ENCODE measurements at places on chromosomes 4 and X.
A peak's percentile ranks its signal among the peaks of the same experiment; 100 is the strongest.

GRCh38 chr4:165440415-165441158 lies 61.8 kb downstream of the CPE start:
- H3K27ac ChIP-seq: no peak overlapping the region
- no peaks in the 10 kb centered on the region for H3K4me1 ChIP-seq
- no peaks in the 10 kb centered on the region for H3K27me3 ChIP-seq
- H3K4me3 ChIP-seq: no peak overlapping the region

GRCh38 chrX:107562482-107562881 lies 65.8 kb upstream of the PRPS1 start:
- no peak overlapping the region for H3K4me3 ChIP-seq
- no peaks in the 10 kb centered on the region for H3K36me3 ChIP-seq
- H3K27me3 ChIP-seq: no peaks in the 10 kb centered on the region
- H3K4me1 ChIP-seq: no peaks in the 10 kb centered on the region
- no peak overlapping the region for H3K27ac ChIP-seq
- no peak for DNase-seq

DNA sequence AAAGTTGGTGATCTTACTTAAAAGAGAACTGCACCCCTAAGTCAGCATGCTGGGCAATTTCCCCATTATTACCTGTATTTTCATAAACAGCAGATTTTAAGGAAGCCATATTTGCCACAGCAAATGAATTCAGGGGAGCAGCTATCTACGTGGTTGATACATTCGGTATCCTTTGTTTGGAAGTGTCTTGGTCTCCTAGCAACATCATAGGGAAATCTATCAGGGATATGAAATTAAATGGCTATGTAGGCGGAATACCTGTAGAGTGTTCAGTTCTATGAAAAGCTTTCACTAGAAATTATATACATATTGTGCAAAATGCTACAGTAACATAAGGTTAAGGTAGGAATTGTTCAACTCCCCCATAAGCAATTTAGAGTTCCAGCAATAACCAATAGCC lies 157.2 kb upstream of the EMCN start:
- no peak overlapping the region for H3K27ac ChIP-seq
- H3K4me3 ChIP-seq: no peak overlapping the region
- H3K36me3 ChIP-seq: no peaks in the 10 kb centered on the region
- H3K27me3 ChIP-seq: no peaks in the 10 kb centered on the region
- DNase-seq: no peak
- no peaks in the 10 kb centered on the region for H3K4me1 ChIP-seq

- no peaks in the 10 kb centered on the region for H3K4me1 ChIP-seq
- no peaks in the 10 kb centered on the region for H3K27me3 ChIP-seq
- H3K27ac ChIP-seq: no peak overlapping the region
Observed at GRCh38 chrX:13939741-13940597, 89.7 kb downstream of the GEMIN8 start.

DNA sequence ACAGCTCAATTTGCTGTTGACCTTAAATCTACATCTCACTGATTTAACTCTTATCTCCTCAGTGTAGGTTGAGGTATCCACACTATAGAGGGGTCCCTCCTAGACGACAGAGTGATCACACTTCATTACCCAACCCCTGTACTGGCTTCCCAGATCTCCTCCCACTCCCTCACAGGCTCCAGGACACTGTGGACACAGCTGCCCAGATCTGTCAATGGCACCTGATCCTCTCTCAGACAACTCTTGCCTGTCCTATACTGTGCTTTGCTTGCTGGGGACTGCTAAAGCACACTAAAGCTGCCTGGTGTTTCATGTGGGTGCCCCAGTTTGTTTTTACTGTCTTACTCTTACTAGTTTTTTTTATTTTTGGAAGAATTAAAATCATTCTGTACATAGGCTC lies 27.9 kb downstream of the RAB40AL start:
- no peak overlapping the region for H3K4me3 ChIP-seq
- no peak overlapping the region for H3K27ac ChIP-seq
- no peaks in the 10 kb centered on the region for H3K36me3 ChIP-seq
- H3K27me3 ChIP-seq: no peaks in the 10 kb centered on the region
- no peaks in the 10 kb centered on the region for H3K4me1 ChIP-seq

DNA sequence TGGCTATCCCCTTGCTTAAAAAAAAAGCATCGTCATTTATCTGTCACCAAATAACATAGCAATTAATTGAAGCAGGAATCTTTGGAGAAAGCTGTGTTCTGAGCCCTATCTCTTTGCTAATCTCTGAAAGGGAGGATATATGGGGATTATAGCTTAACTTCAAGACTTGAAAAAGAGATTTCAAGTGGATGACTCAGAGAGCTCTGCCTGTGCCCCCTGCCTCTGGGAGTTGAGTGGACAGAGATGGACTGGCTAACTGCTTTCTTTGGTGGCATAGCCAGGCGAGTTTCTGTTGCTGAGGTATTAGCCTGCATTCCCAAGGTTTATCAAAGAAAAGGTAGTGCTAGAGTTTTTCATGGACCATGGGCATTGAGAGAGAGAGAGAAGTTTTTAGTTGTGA lies 91.6 kb downstream of the DDIT4L start:
- no peaks in the 10 kb centered on the region for H3K36me3 ChIP-seq
- no peak overlapping the region for H3K27ac ChIP-seq
- DNase-seq: no peak
- H3K27me3 ChIP-seq: no peaks in the 10 kb centered on the region
- H3K4me1 ChIP-seq: no peaks in the 10 kb centered on the region

- no peak for DNase-seq
- H3K4me3 ChIP-seq: no peak overlapping the region
- no peaks in the 10 kb centered on the region for H3K4me1 ChIP-seq
Observed at GRCh38 chrX:67673741-67674274, 130.0 kb downstream of the AR start.

DNA sequence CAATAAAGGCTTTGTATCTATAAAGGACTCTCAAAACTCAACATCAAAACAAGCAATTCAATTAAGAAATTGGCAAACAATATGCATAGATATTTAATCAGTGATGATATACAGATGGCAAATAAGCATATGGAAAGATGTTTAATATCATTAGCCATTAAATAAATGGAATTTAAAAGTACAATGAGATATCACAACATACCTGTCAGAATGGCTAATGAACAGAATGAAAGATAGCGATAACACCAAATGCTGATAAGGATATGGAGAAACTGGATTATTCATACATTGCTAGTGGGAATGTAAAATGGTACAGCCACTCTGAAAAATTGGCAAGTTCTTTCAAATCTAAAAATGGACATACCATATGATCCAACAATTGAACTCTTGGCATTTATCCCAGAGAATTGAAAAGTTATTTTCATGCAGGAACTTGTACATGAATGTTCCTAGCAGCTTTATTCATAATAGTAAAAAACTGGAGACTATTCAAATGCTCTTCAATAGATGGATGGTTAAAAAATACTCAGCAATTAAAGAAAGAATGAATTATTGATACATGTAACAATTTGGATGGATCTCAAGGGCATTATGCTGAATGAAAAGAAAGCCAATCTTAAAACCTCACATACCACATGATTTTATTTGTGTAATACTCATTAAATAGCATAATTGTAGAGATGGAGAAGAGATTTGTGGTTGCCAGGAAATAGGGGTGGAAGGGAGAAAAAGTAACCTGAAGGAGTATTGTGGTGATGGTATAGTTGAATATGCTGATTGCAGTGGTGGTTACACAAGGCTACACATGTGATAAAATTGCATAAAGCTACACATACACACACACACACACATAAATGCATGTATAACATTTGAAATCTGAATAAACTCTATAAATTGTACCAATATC lies 45.9 kb upstream of the ALG13 start:
- no peak overlapping the region for H3K4me3 ChIP-seq
- no peaks in the 10 kb centered on the region for H3K36me3 ChIP-seq
- H3K27ac ChIP-seq: no peak overlapping the region
- no peak for DNase-seq
- no peaks in the 10 kb centered on the region for H3K4me1 ChIP-seq

GRCh38 chrX:107683124-107683895 lies 55.0 kb downstream of the PRPS1 start:
- H3K27ac ChIP-seq: peak overlapping the region; percentile 69
- peak; percentile 44 for DNase-seq
- no peak overlapping the region for H3K4me3 ChIP-seq
- H3K27me3 ChIP-seq: no peaks in the 10 kb centered on the region
- H3K4me1 ChIP-seq: no peaks in the 10 kb centered on the region
- no peaks in the 10 kb centered on the region for H3K36me3 ChIP-seq

DNA sequence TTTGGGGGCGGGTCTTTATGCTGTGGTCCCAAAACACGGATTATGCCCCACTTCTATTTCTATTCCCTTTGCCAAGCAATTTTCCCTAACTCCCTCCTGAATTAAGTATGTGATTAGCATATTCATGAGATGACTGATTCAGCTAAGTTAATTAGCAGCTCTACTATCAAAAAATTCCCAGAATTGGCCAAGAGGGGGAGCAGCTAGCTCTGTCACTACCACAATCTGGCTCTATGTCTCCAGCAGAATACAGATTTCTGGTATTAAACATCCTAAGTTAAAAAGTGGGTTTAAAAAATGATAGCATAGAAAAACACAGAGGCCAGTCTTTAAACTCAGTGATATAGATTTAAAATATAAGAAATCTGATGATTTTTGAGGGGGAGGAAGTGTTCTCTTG lies 80.3 kb downstream of the GPC4 start:
- no peaks in the 10 kb centered on the region for H3K36me3 ChIP-seq
- peak; percentile 8 for DNase-seq
- H3K4me3 ChIP-seq: no peak overlapping the region
- H3K4me1 ChIP-seq: no peaks in the 10 kb centered on the region

GRCh38 chr4:5824227-5824626 lies 68.7 kb downstream of the CRMP1 start:
- DNase-seq: no peak
- H3K27ac ChIP-seq: no peak overlapping the region
- H3K27me3 ChIP-seq: no peaks in the 10 kb centered on the region
- H3K4me3 ChIP-seq: no peak overlapping the region
- no peaks in the 10 kb centered on the region for H3K36me3 ChIP-seq
- H3K4me1 ChIP-seq: no peaks in the 10 kb centered on the region

DNA sequence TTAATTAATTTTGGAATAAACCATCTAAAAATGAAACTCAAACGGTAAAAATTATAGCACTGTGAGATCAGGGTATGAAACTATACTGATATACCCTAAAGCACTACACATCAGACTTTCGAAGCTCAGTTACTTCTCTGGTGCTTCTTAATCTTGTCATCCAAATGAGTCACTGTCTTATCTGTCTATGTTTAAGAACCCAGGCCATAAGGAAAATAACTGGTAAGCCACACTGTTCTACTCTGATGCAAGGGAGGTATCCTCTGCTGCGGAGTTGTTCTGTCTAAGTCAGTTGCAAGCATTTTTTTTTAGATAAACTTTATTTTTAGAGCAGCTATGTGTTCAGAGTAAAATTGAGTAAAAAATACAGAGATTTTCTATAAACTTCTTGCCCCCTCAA lies 830.8 kb upstream of the POU3F4 start:
- no peak for DNase-seq
- H3K4me1 ChIP-seq: no peaks in the 10 kb centered on the region
- H3K27me3 ChIP-seq: no peaks in the 10 kb centered on the region
- no peaks in the 10 kb centered on the region for H3K36me3 ChIP-seq
